CD4-positive, alpha-beta memory T cell (primary cell): ENCODE measurements at places on chromosomes 11 and 22. TPM values are rescaled to one million over a fixed set of nuclear protein-coding genes. Genes with fewer than 3 reads are reported as not detected.

- no peaks in the 10 kb centered on the region for H3K27me3 ChIP-seq
- DNase-seq: no peak
- H3K36me3 ChIP-seq: no peaks in the 10 kb centered on the region
- H3K4me3 ChIP-seq: no peak overlapping the region
- H3K4me1 ChIP-seq: peaks cover 29% of the 10 kb centered on the region
Observed at GRCh38 chr11:104798789-104799188, 99.5 kb downstream of the CASP12 start.

- no peak overlapping the region for H3K27ac ChIP-seq
- no peaks in the 10 kb centered on the region for H3K36me3 ChIP-seq
- peaks cover 6% of the 10 kb centered on the region for H3K4me1 ChIP-seq
- H3K27me3 ChIP-seq: peaks cover 6% of the 10 kb centered on the region
- H3K4me3 ChIP-seq: no peak overlapping the region
Observed at GRCh38 chr11:19774329-19774728, 61.7 kb downstream of the NAV2 start.

Gene UEVLD
- 10.7 TPM for total RNA-seq

GRCh38 chr11:1473786-1474185 is 12.8 kb downstream of the MOB2 start:
- H3K36me3 ChIP-seq: peaks cover 53% of the 10 kb centered on the region
- no peak for DNase-seq
- H3K4me1 ChIP-seq: no peaks in the 10 kb centered on the region
- H3K27me3 ChIP-seq: no peaks in the 10 kb centered on the region
- no peak overlapping the region for H3K4me3 ChIP-seq

- H3K36me3 ChIP-seq: peaks cover 19% of the 10 kb centered on the region
- H3K27ac ChIP-seq: no peak overlapping the region
- no peak overlapping the region for H3K4me3 ChIP-seq
- H3K27me3 ChIP-seq: no peaks in the 10 kb centered on the region
- H3K4me1 ChIP-seq: no peaks in the 10 kb centered on the region
Observed at GRCh38 chr22:38070250-38070921, 13.2 kb downstream of the PICK1 start.

Gene PDE2A
- total RNA-seq: 0.75 TPM

Gene POU2F3
- total RNA-seq: not detected

DNA sequence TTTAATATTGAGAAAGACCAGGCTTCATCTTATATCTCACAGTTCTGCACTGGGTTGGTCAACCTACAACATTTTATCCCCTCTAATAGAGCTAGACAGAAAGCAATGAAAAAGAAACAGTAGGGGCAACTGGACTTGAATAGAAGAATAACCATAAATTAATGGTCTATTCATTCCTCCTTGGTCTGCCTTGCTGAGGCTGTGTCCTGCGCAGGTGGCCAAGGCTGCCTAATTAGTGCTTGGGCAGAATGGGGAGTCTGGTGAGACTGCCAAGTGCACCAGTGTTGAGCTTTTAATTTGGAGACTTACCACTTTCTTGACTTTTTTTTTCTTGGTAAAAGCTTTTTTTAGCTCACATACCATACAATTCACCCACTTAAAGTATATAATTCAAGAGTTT is 35.0 kb upstream of the SPON1 start:
- H3K4me1 ChIP-seq: peaks cover 52% of the 10 kb centered on the region
- no peak overlapping the region for H3K27ac ChIP-seq
- H3K4me3 ChIP-seq: no peak overlapping the region
- H3K36me3 ChIP-seq: no peaks in the 10 kb centered on the region

- H3K36me3 ChIP-seq: no peaks in the 10 kb centered on the region
- H3K27ac ChIP-seq: no peak overlapping the region
- no peaks in the 10 kb centered on the region for H3K27me3 ChIP-seq
- H3K4me3 ChIP-seq: no peak overlapping the region
Observed at GRCh38 chr11:74460481-74461154, 6.7 kb downstream of the KCNE3 start.
